ENCODE measurements at places on chromosomes 2 and 18.
A peak's percentile ranks its signal among the peaks of the same experiment; 100 is the strongest.

DNA sequence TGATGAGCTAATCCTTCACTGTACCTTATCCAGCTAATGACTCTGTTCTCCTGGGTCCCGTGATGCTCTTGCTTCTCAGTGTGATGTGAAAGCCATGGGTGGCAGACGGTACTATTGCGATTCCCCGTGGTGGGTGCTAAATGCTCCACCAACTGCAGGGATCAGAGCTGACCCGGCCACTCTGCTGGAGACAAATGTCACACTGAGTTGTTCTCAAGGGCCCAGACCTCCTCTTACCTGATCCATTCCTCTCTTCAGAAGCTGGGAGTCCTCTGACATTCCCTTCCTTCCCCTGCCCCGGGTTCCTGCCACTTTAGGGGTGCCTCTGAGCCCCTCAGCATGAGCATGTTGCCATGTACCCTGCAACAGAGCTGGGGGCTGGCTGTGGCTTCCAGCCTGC, 105.1 kb downstream of the MAPK4 start:
- no peak for DNase-seq

DNA sequence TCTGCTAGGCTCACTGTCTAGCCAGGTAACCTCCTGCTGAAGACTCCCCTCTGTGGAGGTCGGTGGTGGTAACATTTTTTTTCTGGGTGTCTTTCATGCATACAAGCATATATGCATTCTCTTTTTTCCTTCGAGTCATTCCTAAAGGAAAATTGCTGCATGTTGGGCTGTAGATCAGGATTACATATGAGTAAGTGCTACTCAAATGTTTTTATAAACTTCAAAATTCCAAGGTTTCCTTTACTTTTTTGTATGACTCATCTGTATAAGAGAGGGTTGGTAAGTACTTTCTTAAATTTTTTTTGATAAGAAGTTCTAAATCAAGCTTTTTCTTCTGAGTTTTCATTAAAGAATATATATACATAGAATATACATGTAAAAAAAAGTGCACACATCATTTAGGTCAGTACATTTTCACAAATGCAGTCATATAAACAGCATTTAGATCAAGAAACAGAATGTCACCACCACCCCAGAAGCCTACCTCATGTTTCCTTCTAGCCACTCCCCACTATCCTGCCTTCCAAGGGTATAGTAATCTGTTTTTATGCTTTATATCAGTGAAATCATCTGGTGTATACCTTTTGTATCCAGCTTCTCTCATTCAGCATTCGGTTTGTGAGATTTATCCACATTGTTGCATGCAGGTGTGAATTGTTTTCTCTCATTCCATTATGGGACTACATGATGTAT, 128.0 kb upstream of the MAP3K20 start:
- DNase-seq: no peak

DNA sequence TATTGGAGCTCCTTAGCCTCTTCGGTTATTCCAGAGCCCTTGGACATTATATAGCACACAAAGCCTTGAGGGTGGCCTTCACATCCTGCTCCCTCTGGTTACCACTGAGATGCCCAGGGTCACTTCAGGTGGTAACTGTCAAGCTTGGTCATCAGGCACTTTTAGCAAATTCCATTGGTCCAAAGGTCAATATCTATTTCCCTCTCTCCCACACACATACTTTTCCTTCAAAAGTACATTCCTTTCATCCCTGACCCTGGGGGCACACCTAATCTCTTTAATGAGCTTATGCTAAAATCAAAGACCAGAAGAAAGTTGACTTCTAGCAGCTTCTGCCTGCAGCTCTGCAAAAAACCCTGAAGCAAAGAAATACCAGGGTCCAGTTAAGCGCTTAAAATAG, 172.0 kb upstream of the NRP2 start:
- no peak for DNase-seq

DNA sequence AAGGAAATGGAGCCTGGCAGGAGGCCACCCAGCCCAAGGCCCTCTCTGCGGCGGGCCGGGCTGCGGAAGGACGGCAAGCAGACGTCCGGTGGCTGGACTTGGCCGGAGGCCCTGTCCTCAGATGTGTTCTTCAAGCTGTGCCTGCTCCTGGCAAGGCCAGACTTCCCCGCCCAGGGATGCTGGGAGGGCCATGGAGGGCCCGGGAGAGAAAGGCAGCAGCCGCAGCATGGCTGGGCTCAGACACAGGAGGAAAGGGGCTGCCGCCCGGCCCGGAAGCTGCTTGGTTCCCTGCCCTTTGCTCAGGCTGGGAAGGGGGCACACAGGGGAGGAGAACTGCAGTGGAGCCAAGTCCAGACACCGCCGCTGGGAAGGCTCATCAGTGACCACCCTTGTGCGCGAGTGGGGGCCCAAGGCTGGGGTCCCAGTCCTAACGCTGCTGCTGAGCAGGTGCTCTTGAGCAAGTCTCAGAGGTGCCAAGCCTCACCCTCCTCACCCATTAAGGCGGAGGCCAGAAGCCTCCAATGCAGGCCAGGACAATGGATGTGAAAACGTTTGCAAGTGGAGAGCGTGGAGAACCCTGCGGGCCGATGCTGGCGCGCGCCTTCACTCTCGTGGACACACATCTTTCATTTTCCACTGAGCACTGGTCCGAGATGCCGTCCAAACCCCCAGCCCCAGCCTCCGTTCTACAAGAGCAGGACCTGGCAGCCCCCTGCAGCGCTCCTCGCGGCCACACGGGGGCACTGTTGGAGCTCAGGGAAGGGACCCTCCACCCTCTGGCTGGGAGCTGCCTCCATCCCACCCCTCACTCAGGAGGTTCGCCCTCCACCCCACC, 7.9 kb downstream of the CROCC2 start:
- peak; percentile 68 for DNase-seq

GRCh38 chr18:49704334-49704733, 109.0 kb downstream of the ACAA2 start:
- DNase-seq: no peak

DNA sequence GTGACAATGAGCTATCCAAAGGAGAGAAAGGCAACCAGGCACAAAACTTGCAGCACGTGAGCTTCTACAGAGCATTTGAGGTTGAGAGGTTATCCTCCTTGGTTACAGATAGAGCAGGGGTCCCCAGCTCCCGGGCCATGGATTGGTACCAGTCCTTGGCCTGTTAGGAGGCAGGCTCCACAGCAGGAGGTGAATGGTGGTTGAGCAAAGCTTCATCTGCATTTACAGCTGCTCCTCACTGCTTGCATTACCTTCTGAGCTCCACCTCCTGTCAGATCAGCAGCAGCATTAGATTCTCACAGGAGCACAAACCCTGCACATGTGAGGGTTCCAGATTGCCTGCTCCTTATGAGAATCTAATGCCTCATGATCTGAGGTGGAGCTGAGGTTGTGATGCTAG, 57.8 kb upstream of the ST8SIA3 start:
- DNase-seq: no peak

DNA sequence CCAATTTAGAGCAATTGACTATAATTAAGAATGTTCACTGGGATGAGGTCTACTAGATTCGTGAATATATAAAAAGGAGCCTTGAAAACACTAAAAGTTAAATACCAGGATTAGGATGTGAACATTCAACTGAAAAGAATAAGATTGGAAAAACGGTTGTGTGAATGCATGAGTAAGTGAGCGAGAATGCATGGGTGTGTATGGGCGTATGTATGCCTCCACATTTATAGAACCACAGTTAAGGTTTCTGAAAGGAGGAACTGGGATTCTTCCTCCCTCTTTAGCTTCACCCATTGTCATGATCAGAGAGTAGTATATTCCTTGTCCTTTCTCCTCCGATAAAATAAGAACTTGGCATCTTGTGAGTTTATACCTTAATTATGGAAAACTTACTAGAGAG, 151.1 kb upstream of the UBE2E3 start:
- no peak for DNase-seq

GRCh38 chr2:113977660-113978523, 88.0 kb downstream of the ACTR3 start:
- DNase-seq: no peak

GRCh38 chr2:231395188-231396057, at the start of gene B3GNT7:
Gene B3GNT7 (plus strand): TSS chr2:231395710. CDS start chr2:231395804, 94 bp downstream.
- DNase-seq: no peak

- DNase-seq: no peak
Observed at GRCh38 chr2:97348265-97348664, 235.3 kb downstream of the ANKRD36 start.

DNA sequence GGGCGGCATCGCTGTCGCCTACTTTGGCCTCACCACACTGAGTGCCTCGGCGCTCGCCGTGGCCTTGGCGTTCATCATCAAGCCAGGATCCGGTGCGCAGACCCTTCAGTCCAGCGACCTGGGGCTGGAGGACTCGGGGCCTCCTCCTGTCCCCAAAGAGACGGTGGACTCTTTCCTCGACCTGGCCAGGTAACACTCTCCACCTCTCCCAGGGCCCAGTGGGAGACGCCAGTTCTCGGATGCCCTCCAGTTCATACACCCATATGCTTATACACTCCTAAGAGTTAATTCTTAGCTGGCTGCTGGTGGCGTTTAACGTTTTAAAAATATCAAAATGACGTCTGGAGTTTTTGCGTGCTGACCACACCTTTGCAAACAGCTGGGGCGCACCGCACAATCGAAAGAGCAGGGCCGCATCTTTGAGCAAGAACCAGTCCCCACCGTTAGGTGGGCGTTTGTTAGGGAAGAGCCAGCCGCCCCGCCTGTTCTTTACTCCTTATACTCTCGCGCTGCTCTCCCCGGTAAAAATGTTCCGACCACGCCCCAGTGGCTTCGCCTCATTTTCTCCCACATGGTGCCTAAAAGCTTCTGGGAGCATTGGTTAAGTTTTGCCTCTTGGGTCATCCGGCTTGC, 899 bp downstream of the SLC1A4 start:
- no peak for DNase-seq

DNA sequence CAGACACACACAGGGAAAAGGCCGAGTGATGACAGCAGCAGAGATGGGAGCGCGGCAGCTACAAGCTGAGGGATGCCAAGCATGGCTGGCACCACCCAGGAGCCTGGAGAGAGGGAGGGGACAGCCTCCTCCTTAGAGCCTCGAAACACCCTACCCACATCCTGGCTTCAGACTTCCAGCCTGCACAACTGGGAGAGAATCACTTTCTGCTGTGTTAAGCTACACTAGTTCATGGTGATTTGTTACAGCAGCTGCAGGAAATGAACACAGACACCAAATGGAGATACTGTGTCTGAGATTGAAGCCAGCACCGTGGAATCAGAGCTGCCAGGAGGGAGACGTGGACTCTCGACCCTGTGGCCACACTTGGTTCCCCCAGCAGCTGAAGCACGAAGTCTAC, 27.5 kb upstream of the FOSL2 start:
- no peak for DNase-seq

GRCh38 chr2:100640431-100641124, 77.8 kb downstream of the PDCL3 start:
- DNase-seq: no peak

DNA sequence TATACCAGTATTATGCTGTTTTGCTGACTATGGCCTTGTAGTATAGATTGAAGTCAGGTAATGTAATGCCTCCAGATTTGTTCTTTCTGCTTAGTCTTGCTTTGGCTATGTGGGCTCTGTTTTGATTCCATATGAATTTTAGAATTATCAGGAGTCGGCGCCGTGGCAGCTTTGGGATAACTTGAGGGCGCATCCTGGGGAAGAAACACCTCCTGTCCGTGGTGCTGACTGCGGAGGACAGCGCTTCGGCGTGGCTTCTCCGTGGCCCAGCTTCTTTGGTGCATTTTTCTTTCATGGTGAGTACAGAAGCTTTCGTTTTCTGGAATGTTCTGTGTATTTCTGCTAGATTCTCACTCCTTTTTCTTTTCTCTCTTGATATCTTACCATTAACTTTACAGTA, 25.2 kb downstream of the CCDC74A start:
- DNase-seq: no peak

- no peak for DNase-seq
Observed at GRCh38 chr18:58612315-58613055, 16.4 kb downstream of the ALPK2 start.

DNA sequence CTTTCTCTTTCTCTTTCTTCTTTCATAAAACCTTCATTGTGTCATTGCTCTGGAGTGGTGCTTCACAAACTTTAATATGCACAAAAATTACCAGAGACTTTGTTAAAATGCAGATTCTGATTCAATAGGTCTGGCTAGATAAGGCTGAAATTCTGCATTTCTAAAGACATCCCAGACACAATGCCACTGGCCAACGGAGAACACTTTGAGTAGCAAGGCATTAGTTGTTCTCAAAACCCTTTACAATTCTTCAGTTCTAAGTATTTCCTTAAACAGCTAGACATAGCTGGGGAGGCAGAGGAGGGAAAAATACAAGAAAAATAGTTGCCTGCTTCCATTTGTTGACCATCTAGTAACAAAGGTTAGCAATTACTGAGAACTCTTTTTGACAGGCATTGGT, 101.8 kb upstream of the PIK3C3 start:
- no peak for DNase-seq

GRCh38 chr2:47655563-47655880, 127.4 kb upstream of the MSH6 start:
- no peak for DNase-seq

DNA sequence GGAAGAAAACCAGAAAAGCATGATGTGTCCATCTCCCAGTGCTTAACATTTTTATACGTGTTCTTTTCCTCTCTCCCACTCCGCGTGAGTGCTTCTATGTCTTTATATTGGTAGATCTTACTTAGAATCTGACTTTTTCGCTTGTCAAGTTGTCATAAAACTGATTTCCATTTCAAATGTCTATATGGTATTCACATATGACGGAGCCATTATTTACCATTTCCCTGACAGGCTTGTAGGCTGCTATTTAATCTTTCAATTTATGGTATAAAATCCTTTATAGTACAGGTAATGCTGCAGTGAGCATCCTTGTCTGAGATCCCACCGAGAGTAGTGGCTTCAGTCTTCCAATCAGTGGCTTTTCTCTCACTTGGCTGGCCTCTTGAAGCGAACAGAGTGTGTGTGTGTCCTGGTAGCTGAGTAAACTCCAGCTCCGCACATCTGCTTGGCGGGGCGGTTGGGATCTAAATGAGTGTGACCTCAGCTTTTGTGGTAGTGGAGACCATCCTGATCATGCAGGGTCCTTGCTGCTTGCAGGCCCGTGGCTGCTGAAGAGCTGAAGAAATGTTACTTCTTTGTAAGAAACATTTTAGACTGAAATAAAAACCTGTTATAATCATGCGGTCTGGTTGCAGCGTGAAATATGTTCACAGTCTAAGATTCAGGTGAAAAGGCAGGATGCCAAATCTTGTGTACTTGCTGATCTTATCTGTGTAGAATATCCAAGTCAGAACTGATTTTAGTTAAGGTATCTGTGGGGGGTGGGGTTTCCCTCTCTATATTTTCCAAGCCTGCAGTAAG, 40.2 kb downstream of the INPP4A start:
- DNase-seq: no peak

DNA sequence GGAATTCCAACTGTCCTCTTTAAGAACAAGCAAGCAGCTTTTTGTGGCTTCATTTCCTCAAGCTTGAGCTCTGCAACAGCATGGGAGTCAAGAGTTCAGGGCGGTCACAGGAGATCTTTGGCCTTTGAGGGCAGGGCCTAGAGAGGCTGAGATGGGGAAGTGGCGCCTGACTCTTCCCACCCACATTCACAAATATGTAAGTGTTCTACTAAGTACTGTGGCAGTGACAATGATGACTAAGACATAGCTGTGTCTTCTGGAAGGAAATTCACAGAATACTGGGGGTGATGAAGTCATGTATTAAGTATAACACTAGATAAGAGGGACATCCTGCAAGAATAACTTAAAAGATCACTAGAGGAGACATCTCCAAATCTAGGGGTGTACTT, 15.0 kb downstream of the RND3 start:
- DNase-seq: no peak
